Cortex of kidney (tissue), 1 donor: ENCODE measurements at places on chromosomes 13 and 19.

GRCh38 chr19:55261671-55262126 lies 2.9 kb upstream of the PPP6R1 start:
- no peak for DNase-seq

DNA sequence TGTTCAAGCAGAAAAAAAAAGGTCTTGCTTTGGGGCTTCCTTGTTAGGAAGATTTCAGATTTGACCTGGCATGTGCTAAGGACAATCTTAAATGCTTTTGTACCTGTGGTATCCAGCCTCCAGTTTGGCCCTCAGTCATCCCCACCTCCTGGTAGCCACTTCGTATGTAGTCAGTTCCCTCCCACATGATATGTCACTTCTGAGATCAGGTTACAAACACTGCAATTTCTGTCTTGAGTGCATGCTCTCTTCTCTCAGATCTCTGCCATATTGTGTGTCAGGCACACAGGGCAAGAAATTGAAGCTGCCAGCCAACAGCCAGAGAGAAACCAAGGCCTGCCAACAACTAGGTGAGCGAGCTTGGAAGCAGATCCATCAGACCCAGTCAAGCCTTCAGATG lies 60.3 kb upstream of the STARD13 start:
- DNase-seq, result no peak

- DNase-seq, result no peak
Measured at GRCh38 chr19:18969931-18970659, 29.1 kb upstream of the HOMER3 start.

DNA sequence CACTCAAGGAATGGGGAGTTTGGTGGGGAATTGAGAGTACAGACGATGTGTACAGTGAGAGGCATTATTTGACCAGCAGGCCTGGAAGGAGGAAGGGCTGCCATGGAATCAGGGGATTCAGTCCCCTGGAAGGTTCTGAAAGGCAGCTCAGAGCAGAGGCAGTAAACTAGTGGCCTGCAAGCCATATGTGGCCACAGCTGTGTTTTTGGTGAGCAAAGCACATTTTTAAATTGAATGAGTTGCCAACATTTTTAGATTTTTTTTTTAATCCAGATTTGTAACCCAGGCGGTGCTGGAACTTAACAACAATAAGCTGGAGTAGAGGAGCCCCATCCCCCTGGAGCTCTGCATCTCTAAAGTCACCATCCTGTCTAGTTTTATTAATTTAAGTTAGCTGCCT lies 95.3 kb upstream of the IPO5 start:
- DNase-seq, result no peak

DNA sequence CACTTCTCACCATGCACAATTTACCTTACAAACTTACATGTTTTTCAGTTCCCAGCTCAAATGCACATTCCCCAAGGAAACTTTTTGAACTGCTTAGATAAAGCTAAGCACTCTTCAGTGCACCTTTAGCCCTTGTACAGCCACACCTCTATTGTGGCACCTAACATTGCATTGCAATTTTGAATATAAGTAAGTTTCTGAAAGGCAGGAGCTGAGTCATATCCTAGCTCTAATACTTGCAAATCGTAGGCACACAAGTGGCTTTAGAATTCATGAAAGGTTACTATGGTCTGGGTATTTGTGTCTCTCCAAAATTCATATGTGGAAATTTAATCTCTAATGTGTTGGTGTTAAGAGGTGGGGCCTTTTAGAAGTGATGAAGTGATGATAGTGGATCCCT lies 4.9 kb upstream of the ESD start:
- no peak for DNase-seq

- DNase-seq, result no peak
Measured at GRCh38 chr13:88074794-88075510, 403.8 kb downstream of the SLITRK5 start.

- no peak for DNase-seq
Measured at GRCh38 chr19:11268783-11269267, 6.5 kb upstream of the DOCK6 start.

- DNase-seq, result no peak
Measured at GRCh38 chr13:110237875-110238817, 68.8 kb downstream of the COL4A1 start.

DNA sequence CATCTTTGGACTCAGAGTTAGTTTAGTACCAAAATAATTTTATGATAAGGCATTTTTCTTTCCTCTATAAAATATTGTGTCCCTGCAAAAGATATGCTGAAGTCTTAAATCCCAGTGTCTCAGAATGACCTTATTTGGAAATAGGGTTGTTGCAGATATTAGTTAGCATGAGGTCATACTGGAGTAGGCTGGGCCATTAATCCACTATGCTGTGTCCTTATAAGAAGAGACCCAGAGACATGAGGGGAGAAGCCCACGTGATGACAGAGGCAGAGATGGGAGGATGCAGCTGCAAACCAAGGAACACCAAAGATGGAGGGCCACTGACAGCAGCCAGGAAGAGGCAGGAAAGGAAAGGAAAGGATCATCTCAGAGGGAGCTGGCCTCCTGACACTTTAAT lies 6.4 kb downstream of the POGLUT2 start:
- DNase-seq, result no peak

DNA sequence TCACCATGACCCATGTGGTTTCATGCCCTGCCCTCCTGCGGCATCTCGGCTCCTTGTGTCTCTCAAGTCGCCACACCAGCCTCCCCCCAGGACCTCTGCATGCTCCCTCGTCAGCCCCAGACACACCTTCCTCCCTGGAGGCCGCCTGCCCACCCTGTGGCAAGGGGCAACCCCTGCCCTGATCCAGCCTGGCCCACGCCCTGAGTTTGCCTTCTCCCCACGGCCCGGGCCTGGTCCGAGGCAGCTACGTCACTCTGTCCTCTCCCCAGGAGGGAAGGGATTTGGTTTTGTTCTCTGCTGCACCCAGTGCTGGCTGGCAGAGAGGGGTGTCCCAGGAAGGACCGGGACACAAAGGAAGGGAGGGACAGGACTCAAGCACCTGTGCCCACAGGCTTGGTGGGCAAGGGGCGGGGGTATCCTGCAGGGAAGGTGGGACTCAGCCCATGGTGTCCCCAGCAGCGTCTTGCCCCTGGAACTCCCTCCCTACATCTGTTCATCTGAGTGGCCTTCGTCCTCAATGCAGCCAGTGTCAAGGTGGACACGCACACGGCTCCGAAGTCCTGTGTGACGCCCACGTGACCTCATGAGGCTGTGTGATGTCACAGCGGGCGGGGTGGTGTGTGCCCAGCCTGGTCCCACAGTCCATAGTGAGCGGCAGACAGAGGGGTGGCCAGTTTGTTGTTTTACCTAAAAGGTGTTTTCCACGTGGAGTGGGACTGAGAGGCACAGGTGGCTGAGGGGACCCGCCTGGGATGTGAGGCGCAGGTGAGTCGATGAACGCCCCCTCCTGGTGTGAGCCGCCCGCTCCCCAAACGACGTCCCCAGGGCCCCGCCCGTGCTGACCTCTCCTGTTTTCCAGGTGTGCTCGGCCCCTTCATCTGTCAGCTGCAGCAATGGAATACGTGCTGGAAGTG lies at the start of gene TEX29:
TEX29 (plus strand) TSS at position 645 of the 914 bp plus-strand sequence; CDS start at position 894, 249 bp downstream.
- no peak for DNase-seq

- no peak for DNase-seq
Measured at GRCh38 chr19:3958836-3959765, 11.8 kb downstream of the DAPK3 start.

GRCh38 chr19:531753-532560 lies at the start of gene CDC34:
Gene CDC34, plus strand, starts transcription at chr19:531760. Its CDS starts 172 bp downstream, at chr19:531932.
- no peak for DNase-seq

DNA sequence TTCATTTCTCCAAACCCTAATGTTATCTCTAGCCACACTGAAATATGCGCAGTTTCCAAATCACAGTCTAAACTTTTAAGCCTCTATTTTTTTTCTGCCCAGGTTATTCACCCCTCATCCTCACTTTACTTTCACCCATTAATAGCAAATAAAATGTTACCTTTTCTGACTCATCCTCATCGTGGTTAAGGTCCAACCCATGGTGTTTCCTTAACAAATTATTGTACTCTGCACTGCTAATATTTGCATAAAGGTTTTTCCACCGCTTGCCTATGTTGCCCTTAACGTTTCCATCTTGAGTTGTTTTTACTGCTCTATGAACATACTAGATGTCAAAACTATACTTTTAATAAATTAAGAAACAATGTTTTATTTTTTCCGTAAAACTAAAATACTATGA lies 780.9 kb upstream of the KLHL1 start:
- DNase-seq, result no peak

DNA sequence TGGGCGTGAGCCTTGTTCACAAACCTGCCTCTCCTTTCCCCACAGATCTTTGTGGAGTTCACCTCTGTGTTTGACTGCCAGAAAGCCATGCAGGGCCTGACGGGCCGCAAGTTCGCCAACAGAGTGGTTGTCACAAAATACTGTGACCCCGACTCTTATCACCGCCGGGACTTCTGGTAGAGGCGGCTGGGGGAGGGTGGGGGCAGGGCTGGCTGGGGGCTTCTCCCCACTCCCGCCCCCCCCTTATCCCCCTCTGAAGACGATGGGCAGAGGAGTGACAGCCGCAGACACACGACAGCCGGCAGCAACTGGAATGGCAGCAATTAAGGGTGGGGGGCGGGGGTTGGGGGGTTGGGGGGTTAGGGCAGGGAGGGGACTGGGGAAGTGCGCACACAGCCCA lies 1.1 kb upstream of the EPN1 start:
- DNase-seq, result no peak

- DNase-seq, result no peak
Measured at GRCh38 chr13:54949735-54950134, 1921.1 kb downstream of the OLFM4 start.

GRCh38 chr13:55992145-55992544 lies 1148.6 kb upstream of the PRR20A start:
- no peak for DNase-seq

GRCh38 chr13:75079226-75079625 lies 402.7 kb downstream of the TBC1D4 start:
- no peak for DNase-seq

GRCh38 chr13:91135968-91136367 lies 211.5 kb upstream of the MIR17HG start:
- DNase-seq, result no peak

GRCh38 chr13:110798081-110798994 lies 84.8 kb downstream of the ING1 start:
- no peak for DNase-seq

- no peak for DNase-seq
Measured at GRCh38 chr13:41052441-41052840, 8.9 kb upstream of the WBP4 start.

GRCh38 chr13:20035130-20035529 lies 76.6 kb downstream of the ZMYM2 start:
- no peak for DNase-seq

- no peak for DNase-seq
Measured at GRCh38 chr19:16143399-16144215, at the start of gene HSH2D. Gene HSH2D, plus strand, starts transcription at chr19:16143685. Its CDS starts 5,066 bp downstream, at chr19:16148751.

GRCh38 chr19:35115177-35115951 lies at the start of gene FXYD3:
Gene FXYD3, plus strand, starts transcription at chr19:35115823. Its CDS starts 3,554 bp downstream, at chr19:35119377.
- no peak for DNase-seq

DNA sequence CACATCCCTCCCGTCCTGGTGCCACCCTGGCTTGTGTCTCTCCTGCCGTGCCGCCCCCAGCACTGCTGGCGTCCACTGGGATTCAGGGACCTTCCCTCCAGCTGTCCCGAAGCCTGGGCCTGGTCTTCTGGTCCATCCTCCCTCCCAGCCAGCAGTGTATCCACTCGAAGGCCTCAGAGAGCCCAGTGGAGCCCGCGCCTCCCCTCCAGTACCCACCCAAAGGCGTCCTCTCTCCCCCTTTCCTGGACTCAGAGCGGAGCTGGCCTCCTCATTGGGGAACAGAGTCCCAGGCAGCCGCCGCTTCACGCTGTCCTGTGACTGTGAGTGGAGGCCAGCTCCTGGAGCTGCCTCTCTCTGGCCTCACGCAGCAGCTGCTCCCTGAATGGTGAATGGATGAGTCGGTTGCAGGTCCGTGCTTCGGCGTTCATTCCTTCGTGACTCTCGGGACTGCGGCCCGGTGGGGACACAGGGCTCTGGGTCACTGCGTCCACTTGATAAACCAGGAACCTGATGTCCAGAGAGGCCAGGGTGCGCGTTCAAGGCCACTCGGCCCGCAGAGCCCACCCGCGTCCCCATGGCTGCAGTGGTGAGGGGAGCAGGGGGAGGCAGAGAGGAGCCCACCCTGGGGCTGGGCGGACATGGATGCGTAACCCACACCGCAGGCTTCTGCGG lies 12.1 kb downstream of the ONECUT3 start:
- no peak for DNase-seq

- peak; percentile 33 for DNase-seq
Measured at GRCh38 chr19:2269244-2270156, 12.5 kb downstream of the PEAK3 start.

GRCh38 chr19:56087647-56088496 lies 33.2 kb downstream of the ZNF787 start:
- no peak for DNase-seq

- DNase-seq, result no peak
Measured at GRCh38 chr13:107209824-107210722, 642.1 kb upstream of the ARGLU1 start.

DNA sequence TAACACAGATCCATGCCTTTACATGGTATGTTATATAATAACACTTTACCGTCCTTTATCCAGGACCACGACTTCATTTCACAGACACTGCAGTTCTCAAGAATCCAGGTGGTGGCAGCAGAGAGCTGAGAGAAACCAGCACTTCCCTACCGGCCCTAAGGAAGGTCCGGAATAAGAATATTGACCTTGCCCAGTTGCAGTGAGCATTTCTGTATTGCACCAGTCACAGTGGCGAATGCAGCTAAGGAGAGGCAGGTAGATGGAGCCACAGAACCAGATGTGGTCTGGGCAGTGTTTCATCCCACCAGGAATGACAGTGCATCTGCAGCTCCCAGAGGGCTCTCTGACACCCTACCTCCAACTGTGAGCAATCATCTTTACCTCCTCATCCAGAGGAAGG lies 44.6 kb downstream of the ZNF787 start:
- no peak for DNase-seq

DNA sequence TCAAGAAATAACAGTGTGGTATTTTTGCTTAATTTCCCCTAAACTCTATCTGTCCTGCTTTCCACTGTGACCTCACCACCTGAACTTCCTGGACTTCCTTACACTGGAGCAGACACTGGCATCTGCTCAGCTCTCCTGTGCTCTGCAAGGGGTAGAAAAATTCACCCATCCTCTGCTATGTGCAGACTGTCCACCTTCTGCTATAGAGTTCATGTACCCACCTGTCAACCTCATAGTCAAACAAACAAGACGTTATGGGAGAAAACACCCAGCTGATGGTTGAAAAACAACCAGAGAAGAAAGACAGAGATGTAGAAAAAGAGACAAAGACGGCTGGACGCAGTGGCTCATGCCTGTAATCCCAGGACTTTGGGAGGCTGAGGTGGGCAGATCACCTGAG lies 12.2 kb downstream of the LAIR1 start:
- DNase-seq, result no peak

GRCh38 chr19:928471-929202 lies 2.8 kb downstream of the ARID3A start:
- DNase-seq, result no peak

DNA sequence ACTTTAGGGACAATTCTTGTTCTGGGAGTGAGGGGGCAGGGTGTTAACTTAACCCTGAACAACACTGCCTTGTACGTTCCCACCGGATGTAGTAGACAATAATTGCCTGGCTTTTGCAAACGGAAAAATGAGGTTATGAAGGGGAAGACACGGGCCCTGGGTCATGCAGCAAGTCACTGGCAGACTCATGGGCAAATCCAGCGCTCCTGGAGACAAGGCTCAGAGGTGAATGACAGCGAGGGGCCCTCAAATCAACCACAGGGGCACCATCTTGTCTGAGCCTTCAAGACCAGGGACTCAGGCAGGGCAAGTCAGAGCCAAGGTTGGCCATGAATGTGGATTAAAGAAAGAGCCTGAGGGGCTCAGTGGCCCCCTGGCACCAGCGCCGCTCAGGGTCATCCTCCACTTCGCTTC lies 2.8 kb downstream of the RASA3 start:
- no peak for DNase-seq

GRCh38 chr13:112177450-112178288 lies 110.7 kb downstream of the SOX1 start:
- DNase-seq, result no peak
